Activated effector memory CD4-positive, alpha-beta T cell treated with anti-CD3 and anti-CD28 coated beads, Interleukin-2, amount 50 U/mL, for 16 hours (primary cell): ENCODE measurements at places on chromosomes 6 and 20.
A peak's percentile ranks its signal among the peaks of the same experiment; 100 is the strongest.

DNA sequence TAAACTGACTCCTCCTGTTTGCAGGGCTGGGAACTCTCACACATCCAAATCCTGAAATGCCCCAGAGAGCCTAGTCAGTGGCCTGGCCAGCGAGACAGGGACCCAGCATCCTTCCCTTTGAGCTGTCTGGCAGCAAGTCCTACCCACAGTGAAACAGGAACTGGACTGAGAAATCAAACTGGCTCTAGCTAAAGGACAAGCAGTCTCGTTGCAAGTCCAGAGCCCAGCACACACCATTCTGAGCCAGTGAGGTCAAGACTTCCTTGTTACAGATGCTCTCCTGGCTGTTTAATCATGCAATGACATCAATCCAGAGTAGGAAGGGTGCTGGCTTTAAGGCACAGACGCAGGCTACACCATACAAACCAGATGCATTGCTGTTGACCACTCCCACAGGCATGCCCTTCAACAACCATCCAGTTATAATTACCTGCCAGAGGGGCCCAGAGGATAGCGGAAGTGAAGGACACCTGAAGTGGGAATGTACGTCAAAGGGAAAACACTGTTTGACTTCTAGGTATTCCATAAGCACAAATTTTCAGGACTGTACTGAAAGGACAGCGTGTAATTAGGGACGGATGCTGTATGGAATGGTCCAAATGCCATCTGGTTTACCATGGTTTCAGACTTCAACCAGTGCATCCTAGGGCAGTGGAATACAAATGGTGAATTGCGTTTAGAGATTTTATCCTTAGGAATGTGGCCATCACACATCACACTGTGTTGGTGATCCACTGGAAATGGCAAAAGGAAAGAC, 114.4 kb downstream of the SLC23A2 start:
- DNase-seq = no peak

GRCh38 chr6:30821862-30822784, 62.2 kb upstream of the DDR1 start:
- DNase-seq = no peak

GRCh38 chr20:3238616-3239025, 369 bp downstream of the SLC4A11 start:
- peak; percentile 81 for DNase-seq

- no peak for DNase-seq
Measured at GRCh38 chr20:36758276-36758675, 12.4 kb upstream of the NDRG3 start.

GRCh38 chr20:53664121-53664520, 70.5 kb upstream of the ZNF217 start:
- no peak for DNase-seq

- DNase-seq = no peak
Measured at GRCh38 chr20:15069355-15069754, 731.9 kb upstream of the FLRT3 start.

DNA sequence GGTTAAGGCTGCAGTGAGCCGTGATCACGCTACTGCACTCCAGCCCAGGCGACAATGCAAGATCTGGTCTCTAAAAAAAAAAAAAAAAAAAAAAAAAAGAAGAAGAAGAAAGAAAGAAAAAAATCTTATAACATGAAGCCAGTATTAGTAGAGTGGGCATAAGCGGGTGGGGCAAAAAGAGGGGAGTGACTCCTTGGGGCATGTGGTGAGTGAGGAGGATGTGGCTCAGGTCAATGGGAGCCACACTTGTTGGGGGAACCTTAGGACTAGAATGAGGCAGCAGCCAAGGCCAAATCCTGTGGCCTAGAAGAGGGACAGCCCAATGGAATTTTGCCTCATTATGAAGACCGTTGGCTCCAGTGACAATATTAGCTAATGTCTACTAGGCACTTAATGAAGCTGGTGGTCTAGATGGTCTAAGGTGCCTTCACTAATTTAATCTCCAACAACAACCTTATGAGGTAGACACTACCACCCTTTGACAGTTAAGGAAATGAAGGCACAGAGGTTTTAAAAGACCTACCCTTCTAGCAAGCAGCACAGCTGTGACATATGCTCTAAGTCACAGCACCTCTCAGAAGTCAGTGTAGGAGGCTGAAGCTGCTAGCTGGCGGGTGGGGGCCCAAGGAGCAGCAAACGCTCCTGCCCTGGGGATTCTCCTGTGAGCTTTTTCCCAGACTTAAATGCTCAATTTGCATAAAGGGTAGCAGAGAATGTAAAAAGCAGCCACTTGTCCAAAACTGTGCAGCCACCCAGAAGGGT, 23.6 kb upstream of the ARMC12 start:
- DNase-seq = peak; percentile 53

GRCh38 chr6:35370785-35371493, 28.6 kb downstream of the PPARD start:
- DNase-seq = no peak

GRCh38 chr6:154650351-154650750, 82.9 kb upstream of the SCAF8 start:
- no peak for DNase-seq

DNA sequence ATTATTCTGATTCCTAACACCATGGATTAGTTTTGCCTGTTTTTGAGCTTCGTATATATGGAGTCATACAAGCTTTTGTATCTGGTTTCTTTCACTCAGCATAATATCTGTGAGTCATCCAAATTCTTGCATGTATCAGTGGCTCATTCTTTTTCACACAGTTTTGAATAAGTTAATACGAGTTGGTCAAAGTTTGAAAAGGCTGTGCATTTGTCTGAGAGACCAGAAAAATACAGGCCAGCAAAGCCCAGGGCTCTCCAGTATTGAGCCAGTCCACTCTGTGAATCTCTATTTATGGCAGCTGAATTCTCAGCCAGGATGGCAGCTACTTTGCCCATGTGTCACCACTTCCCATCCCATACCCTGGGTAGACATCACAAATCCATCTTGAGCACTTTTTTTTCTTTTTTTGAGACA, 7.2 kb upstream of the CHMP4B start:
- no peak for DNase-seq

- no peak for DNase-seq
Measured at GRCh38 chr6:1438471-1438881, 49.1 kb downstream of the FOXF2 start.

- no peak for DNase-seq
Measured at GRCh38 chr6:163408352-163408991, 6.0 kb upstream of the QKI start.

DNA sequence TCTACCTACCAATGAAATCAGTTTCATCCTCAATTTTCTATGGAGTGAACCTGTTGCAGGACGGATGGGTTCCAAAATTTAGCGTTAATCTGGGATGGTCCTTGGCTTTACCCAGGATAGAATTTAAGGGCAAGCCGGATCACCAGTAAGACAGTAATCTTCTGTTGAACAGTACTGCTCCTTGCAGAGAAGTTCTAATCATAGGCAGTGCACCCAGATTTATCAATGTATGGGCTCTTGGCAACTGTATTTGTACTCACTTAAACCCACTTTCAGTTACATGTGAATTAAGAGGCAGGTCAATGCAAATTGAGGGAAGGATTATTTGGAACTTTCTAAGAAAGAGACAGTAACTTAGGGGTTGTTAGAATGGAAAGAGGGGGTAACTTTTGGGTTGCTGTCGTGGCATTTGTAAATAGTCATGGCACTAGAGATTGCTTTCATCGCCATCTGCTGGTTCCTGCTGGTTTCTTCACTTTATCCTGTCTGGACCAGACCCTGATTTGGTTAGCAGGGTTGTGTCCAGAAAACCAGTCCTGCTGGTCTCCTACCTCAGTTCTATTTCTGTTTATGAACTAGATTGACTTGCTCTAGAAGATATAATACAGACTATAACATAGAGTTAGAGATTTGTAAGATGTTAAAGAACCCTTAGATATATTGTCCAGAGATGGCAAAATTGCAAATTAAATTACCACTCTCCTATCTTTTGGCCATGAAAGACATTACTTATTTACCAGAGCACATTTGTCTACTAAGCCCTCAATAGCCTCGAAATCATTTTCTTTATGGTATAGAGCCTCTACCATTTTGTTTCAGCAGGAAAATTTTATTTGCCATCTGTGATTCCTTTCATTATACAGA, 646.3 kb downstream of the UTRN start:
- peak; percentile 64 for DNase-seq

- no peak for DNase-seq
Measured at GRCh38 chr6:17165383-17165782, 63.5 kb downstream of the STMND1 start.

GRCh38 chr6:114989279-114989964, 646.6 kb upstream of the HS3ST5 start:
- no peak for DNase-seq

DNA sequence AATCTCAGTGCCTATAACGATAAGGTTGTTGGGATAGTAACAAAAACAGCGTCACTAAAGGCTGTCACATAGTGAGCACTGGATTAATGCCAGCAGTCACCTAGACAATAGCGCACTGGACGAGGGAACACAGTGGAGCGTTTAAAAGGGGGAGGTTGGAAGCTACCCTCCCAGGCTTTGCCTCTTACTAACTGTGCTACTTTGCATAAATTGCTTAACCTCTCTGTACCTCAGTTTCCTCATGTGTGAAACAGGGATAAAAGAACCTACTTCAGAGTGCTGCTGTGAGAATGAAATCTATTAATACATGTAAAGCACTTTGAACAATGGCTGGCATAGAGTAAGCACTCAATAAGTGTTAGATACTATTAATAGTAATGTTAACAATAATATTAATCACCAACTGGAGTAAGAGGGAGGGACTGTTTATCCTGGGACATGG, 10.5 kb downstream of the BCL2L1 start:
- DNase-seq = no peak

DNA sequence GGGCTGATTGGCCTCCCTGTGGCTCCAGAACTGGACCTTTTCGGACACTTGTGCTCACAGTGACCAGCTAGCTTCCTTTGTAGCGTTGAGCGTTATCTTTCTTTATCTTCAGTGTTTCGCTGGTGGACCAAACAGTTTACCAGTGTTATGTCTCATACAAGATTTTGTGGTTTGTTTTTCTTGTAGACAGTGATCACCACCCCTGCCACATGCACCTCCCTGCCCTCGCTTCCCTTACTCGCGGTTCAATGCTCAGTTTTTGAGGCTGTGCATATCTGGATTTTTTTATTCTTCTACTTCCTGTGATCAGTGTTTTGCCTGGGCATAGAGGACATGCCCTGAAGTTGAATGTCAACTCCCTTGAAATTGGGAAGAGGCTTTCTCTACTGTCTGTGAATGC, 16.4 kb downstream of the MYT1 start:
- DNase-seq = no peak

DNA sequence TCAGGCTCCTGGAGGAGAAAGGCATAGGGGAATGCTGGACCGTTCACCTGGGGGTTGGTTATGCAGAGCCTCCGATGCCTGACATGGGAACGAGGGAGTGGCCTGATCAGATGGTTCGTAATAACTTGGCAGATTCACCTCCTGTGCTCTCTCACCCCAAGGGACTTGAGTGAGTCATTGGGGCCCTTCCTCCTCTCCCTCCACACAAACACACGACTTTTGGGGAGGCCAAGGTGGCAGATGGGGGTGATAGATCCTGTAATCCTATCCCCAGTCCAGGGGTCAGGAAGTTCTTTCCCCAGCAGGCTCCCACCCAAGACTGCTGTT, 45.6 kb upstream of the ARFGEF2 start:
- no peak for DNase-seq

DNA sequence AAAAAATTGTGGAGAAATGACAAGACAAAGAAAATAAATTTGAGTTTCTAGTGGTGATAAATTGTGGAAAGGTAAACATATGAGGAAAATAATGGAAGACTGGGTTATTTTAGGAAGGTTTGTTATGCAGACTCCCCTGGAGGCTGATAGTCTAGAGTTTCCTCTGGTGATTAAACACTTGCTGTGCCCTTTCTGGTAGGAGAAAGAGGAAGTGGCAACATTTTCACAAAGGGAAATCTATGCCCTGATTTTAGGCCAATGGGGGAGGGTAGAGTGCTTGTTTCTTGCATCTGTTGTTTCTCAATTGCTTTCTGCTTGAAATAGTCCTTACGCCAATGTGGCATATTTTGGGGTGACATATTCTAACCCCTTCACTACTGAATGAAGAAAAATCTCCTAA, 129.1 kb upstream of the DOK5 start:
- DNase-seq = no peak

DNA sequence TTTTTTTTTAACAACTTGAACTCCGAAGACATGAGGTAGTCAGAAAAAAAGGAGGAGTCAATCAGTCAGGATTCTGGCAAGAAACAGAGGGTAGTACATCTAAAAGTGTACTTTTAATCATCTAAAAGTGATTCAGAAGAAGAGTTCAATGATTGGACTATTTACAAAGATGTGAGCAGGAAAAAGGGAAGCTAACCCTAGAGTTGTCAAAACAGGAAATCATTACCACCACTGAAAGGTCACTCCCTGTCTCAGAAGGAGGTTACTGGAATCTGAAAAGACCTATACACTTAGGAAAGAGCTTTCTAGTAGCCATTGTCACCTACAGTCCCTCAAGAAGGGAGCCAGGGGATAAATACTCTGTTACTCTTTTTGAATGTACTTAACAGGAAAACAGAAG, 16.7 kb upstream of the LMBRD1 start:
- no peak for DNase-seq

DNA sequence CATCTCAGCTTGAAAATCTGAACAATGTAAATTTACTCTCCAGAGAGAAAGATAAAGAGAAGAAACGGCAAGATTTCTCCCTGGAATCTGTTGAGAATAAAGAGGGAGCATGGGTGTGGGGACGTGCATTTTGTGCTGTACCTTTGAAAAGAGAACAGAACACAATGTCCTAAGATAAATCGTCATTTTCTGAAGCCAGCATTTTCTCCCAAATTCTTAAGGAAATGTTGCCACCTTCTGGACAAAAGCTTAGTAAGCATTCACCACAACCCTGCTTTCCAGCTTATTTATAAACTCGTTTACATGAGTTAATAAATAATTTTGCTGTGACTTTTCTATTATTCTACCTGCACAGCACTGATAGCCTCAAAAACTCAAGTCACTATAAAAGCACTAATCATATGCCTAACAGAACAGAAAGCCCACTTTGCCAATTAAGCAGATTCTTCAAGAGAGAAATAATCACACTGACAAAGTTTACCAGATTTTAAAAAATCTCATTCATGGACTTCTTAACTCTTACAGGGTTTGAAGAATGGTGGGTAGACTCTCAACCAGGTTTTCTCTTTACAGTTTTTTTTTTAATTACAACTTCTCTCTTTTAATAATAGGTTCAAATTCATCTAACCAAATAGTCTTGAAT, 155.8 kb downstream of the MBOAT1 start:
- no peak for DNase-seq

DNA sequence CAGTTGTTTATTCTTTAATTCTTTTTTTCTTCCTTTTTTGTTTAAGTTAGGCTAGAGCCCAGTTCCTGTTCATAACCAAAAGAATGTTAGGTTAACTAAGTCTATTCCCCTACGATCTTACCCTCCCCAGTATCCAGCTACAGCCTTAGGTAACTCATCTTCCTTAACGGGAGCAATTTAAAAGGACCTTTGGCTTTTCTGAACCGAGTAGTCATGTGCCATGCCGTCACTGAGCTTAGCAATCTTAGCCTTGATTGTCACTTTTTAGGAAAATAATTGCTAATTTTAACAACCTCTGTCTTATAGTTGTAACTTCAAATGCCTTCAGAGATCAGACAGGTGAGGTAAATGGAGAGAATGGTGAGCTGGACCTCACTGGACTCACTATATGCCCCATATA, 6.2 kb downstream of the METTL24 start:
- DNase-seq = no peak

- no peak for DNase-seq
Measured at GRCh38 chr6:105038259-105038658, 81.4 kb downstream of the LIN28B start.

GRCh38 chr6:170018936-170019817, 267.8 kb downstream of the ERMARD start:
- peak; percentile 39 for DNase-seq
